ENCODE measurements at places on chromosomes 7 and 10.

DNA sequence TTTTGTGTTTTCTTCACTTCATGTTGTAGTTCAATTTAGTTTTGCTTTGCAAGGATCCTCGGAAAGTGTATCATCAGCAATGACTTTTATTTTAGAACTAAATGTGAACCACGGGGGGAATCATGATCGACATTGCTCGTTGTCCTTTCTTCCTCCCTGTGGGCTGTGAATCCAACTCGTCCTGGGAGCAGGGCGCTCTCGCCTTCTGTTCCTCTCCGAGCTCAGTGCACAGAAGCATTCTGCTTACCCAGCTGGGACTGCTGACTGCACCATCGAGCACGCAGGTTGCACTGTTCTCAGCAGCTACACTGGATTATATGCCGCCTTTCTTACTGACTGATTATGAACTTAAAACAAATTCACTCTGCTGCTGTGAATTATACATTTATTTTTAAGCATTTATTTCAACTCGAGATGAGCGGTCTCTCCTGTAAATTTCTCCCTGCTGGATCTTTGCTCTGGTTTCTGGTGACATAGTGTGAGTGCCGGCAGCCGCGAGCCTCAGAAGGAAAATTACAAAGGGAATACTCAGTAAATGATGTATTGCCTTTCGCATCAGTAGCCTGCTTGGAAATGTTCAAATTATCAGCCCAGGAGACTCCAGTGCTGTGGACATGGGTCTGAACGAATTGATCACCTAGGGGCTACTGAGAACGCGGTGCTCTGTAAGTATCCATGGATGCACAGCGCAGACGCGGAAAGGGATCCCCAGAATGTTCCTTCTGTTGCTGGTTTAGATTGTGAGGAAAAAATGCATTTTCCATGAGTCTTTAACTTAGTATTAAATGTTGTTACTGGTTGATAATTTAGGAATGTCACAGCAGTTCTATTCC, 92.6 kb downstream of the PTPRE start:
- DNase-seq, result no peak

- no peak for DNase-seq
Measured at GRCh38 chr10:89535171-89536012, at the start of gene SLC16A12. SLC16A12 (minus strand) TSS chr10:89535594; CDS start chr10:89462578, 73,016 bp downstream.

- no peak for DNase-seq
Measured at GRCh38 chr10:79277579-79278269, 69.5 kb upstream of the PPIF start.

DNA sequence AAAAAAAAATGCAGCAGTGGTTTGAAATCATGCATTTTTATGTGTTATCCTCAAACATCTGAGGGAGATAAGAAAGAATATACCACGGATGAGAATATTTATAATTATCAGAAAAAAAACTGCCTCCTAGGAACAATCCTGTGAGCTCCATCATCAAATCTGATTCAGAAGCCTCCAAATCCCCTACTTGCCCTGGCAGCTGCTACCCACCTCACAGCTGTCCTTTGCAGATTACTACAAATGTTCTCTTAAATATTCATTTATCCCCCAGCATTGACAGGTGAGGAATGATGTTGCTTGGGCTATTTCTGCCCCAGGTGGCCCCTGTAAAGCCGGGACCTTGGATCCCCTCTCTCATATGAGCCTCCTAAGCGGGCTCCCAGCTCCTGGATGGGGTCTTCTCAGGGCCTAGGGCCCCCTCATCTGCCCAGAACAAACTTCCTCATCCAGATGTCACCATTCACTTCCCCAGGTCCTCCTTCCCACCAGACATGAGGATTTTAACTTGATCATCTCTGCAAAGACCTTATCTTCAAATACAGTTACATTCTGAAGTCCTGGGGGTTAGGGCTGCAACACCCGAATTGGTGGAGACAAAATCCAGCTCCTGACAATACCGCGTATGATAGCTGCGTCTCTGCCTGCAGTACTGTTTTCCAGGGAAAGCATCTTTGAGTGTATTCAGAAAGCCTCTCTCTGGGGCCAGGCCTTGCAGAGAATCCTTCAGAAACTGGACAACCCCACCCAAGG, 81.9 kb upstream of the INSIG1 start:
- DNase-seq, result no peak

DNA sequence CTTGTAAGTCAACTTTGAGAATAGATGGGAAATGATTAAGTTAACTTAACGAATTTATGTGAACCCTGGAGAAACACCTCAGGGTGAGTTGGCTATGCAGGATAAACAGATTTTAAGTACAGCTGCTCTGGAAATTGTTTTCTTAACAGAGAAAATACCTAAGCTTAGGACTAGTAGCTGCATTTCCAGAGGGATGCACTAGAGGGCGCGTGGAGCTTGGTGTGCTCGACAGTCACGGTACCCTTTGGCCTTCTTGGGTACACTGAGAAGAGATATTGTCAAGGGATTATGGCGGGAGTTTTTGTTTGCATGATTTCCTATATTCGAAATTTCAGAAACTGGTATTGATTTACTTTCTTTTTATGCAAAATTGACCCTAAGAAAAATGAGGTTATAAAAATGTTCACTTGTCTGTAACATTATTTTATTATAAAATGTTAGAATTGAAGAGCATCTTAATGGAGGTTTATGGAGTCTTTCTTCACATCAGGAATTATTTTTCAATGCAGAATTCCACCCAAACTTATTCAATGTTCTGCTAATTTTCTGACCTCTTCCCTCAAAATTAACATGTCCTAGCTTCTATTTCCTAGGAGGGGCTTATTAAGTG, 58.4 kb upstream of the MYO3A start:
- DNase-seq, result peak; percentile 41

DNA sequence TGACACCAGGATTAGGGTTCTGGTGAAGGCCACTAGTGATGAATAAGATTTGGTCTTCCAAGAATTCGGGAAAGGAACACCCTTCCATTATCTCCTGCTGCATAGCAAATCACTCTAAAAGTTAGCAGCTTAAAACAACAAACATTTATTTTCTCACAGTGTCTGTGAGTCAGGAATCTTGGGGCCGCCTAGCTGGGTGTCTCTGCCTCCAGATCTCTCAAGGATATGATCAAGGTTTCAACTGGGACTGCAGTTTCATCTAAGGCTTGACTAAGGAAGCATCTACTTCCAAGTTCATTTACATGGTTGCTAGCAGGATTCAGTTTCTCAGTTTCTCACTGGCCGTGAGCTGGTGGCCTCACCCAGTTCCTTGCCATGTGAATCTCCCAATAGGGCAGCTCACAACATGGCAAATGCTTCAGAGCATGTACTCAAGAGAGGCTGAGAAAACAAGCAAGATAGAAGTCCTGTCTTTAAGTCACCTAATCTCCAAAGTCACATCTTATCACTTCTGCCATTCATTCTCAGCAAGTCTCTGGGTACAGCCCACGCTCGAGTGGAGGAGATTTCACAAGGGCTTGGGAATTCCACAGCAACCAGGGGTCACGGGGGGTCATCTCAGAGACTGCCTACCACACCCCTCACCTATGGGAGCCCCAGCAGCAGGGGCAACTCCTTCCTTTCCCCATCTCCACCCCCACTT, 26.8 kb downstream of the TLX1 start:
- no peak for DNase-seq

DNA sequence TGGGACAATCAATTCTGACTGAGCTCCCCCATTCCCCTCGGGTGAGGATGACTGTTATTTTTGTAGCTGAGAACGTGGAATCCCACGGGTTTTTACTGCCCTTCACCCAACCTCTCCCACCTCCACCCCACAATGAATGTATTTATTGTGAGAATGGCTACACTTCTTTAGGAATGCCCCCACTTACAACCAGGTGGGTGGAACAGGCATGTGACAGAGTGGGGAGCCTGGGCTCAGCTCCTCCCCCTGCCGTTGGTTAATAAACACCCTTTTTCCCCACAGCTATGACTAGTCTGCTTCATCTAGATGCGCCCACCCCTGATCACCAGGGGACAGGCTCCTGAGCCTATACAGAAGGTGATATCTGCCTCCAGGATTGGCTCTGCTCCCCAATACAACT, 2.0 kb downstream of the MRPL43 start:
- DNase-seq, result no peak

DNA sequence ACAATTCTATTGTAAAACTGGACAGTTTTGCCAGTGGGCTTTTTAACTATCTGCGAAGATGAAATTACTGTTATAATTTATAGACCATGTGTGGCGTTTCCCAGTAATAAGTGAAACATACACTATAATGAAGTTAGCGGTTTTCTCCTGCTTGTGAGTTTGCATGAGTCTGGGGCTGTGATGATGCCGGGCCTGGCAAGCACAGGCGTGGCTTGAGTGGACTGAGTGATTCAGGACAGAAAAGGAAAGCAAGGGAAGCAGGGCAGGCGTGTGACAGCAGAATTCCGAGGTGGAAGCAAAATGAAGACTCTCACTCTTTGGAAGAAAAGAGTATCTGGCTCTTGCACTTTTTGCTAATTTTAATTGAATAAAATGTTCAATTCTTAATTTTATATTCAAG, 90.5 kb downstream of the CUL1 start:
- no peak for DNase-seq

DNA sequence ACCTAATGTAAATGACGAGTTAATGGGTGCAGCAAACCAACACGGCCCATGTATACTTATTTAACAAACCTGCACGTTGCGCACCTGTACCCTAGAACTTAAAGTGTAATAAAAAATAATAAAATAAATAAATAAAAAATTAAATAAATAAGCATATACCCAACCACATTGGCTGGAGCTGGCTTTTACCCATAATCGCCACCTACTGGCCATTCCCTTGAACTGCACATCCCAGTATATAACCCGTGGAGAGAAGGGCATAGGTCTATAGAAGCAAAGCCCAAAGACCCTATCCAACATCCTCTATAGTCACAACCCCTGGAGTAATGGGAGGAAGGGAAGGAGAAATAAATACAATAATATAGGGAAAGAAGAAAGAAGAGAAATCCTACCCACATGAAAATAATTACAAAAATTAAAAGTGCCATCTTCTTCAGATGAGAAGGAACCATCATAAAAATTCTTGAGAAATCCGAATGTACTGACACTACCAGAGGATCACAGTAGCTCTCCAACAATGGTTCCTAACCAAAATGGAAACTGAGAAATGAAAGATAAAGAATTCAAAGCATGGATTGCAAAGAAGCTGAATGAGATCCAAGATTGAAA, 65.6 kb downstream of the TWIST1 start:
- DNase-seq, result no peak

- DNase-seq, result no peak
Measured at GRCh38 chr7:20267482-20267881, 50.3 kb upstream of the MACC1 start.

- DNase-seq, result no peak
Measured at GRCh38 chr10:108566316-108567107, 1356.8 kb downstream of the XPNPEP1 start.

DNA sequence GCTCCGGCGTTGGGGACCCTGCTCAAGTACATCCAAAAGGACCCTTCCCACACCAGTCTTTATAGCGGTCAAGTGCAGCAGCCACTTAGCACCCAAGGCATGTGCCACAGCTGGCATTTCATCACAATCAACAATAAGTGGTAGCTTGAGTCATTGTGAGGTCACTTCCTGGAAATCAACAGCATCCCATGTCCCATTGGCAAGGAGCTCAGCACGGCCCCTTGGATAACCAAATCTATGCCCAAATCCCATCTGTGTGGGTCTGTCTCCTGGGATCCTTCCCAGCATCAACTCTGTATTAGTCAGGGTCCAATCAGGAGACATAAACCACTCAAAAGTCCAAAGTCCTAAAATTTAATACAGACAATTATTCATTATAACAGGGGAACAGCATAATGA, 27.1 kb downstream of the MDH2 start:
- no peak for DNase-seq

GRCh38 chr10:30836406-30836805, 195.3 kb downstream of the ZNF438 start:
- DNase-seq, result peak; percentile 40

DNA sequence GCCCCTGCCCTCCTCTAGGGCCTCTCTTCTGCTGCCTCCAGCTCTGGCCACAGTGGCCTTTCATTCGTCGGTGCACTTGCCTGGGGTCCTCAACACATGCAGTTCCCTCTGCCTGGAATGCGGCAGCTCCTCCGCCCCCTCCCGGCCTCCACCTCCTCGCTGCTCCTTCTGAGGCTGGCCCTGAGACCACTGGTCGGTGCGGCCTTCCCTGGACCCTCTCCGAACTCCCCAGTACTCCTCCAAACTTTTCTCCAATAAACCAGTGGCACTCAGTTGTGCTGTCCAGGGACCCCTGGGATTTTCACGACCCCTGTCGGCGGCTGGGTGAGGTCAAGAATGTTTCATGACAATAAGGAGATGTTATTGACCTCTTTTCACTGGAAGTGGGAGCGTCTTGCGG, 53.5 kb downstream of the BMS1 start:
- DNase-seq, result no peak

DNA sequence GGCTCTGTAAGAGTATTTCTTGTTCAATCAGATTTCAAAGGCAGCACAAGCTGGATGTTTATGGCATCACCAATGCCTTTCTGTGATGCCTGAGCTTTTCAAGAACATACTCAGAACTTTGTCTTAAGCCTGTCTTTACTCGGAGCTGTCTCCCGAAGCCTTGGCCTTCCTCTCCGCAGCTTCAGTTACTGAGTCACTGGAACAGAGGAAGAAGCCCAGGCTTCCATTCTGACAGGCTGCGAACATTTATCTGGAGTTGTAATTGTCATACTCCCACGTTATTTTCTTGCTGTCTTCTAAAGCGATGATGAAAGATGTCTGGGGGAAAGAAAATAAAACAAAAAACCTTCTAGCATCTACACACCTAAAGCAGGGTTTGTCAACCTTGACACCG, 43.9 kb downstream of the GRK5 start:
- peak; percentile 81 for DNase-seq

DNA sequence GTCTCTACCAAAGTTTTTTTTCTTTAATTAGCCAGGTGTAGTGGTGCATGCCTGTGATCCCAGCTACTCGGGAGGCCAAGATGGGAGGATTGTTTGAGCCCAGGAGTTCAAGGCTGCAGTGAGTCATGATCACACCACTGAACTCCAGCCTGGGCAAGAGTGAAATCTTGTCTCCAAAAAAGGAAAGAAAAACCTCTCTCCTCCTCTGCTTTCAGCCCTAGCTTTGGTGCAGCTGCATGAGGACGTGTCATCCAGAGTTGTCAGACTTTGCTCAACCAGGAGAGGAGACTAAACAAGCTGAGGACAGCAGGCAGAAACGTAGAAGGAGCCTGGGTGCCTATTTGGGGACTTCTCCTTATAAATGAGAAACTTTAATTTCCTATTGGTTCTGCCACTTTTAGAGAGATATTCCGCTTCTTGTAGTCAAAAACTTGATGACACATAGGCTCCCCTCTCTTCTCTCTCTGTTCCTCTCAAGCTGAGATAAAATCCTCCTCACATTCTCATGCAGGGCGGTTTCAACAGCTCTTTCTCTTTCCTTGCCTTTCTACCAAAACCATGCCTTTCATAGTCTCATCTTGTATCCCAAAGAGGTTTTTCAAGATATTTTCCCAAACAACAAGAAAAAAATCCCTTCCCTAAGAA, 205.4 kb downstream of the ARHGAP12 start:
- peak; percentile 55 for DNase-seq

- no peak for DNase-seq
Measured at GRCh38 chr10:102397222-102398171, 2.0 kb downstream of the NFKB2 start.

Data from fibroblast of skin of abdomen (primary cell).